SHP77 (cell line): ENCODE measurements at places on chromosomes 2 and 18.

DNA sequence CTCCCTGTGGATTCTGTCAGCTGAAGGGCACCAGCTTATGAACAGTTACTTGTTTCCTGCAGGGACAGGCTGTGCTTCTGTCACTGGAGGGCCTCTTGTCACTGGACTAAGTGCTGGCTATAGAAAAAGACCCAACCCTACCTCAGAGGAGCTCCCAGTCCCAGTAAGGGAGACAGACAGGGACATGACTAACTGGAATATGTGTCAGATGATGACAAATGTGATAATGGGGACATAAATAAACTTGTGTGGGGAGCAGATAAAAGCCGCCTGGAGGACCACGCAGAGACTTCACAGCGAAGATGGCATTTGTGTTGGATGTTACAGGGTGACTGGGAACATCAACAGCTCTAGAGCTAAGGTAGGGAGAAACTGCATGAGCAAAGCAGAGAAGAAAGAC lies 95.0 kb downstream of the MAPRE2 start:
- no peak for DNase-seq

- DNase-seq = no peak
These were observed 18.9 kb upstream of the ANKRD62 start for GRCh38 chr18:12074736-12075135.

- DNase-seq = no peak
These were observed at the start of gene COLEC12 for GRCh38 chr18:500632-501405. Gene COLEC12, minus strand, starts transcription at chr18:500701. Its CDS starts 187 bp downstream, at chr18:500514.

DNA sequence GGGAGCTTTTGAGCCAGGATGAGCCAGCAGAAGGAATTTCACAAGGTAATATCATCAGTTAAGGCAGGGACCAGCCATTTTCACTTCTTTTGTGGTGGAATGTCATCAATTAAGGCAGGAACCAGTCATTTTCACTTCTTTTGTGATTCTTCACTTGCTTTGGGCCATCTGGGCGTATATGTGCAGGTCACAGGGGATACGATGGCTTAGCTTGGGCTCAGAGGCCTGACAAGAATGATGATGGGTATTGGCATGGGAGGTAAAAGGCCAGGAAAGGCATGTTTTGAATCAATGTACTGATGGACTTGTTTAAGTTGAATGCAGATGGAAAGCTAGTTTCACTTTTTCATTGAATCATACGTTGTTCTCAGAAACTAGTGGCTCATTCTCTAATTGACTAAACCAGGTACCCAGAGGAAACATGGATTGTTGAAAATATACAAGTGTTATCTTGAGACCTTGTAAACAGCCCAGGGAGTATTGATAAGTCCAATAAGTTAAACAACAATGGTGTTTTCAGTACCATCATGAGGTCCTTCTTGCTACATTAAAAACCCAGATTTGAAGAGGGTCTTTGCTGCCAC lies 1672.5 kb upstream of the DDX18 start:
- DNase-seq = no peak

DNA sequence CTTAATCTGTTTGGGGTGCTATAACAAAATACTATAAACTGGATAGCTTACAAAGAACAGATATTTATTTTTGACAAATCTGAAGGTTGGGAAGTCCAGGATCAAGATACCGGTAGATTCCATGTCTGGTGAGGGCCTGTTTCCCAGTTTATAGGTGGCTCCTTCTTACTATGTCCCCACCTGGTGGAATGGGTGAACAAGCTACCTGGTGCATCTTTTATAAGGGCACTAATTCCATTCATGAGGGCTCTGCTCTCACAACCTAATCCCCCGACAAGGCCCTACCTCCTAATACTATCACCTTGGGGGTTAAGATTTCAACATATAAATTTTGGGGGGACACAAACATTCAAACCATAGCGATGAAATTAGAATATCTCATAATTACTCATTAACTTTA lies 15.6 kb upstream of the NEMP2 start:
- DNase-seq = no peak
